ENCODE measurements at places on chromosomes 12 and 14. TPM values are rescaled to one million over a fixed set of nuclear protein-coding genes. Genes with fewer than 3 reads are reported as not detected.

The VRTN gene
- total RNA-seq, result not detected

The FGF6 gene
- total RNA-seq, result not detected

The PIANP gene
- 0.13 TPM for total RNA-seq

The BBOF1 gene
- 7.8 TPM for total RNA-seq

The GLIPR1L2 gene
- 0.92 TPM for total RNA-seq

The GDF3 gene
- not detected for total RNA-seq

The PTCSC3 gene
- not detected for total RNA-seq

The ASCL1 gene
- not detected for total RNA-seq

The VDR gene
- total RNA-seq, result 6.1 TPM

The EGLN3 gene
- 0.06 TPM for total RNA-seq

The TOMM20L gene
- not detected for total RNA-seq

The ARHGEF40 gene
- 33.3 TPM for total RNA-seq

The TAS2R46 gene
- 1.1 TPM for total RNA-seq

The PLCZ1 gene
- total RNA-seq, result 0.06 TPM

The CLEC1B gene
- total RNA-seq, result not detected

The INSM2 gene
- not detected for total RNA-seq
